ENCODE measurements at places on chromosomes 3 and 15.

GRCh38 chr15:98771541-98771940 is 123.2 kb downstream of the IGF1R start:
- DNase-seq, result peak; percentile 17

DNA sequence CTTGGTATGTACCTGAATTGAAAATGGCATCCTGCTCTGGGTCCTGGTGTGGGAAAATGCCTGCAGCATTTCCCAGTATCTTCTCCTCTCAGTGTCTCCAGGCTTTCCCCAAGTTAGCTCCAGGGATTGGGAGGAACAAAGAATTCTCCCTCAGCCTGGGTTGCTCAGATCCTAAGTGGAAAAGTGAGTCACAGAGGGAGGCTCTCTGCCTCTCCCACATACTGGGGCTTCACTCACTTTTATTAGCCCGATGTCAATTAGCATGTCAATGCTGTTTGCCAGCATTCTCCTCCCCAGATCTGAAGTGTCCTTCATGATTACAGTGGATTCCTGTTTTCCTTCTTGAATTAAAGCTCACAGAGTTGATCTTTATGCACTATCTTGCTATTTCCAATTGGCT is 655.0 kb downstream of the EPHA3 start:
- no peak for DNase-seq

DNA sequence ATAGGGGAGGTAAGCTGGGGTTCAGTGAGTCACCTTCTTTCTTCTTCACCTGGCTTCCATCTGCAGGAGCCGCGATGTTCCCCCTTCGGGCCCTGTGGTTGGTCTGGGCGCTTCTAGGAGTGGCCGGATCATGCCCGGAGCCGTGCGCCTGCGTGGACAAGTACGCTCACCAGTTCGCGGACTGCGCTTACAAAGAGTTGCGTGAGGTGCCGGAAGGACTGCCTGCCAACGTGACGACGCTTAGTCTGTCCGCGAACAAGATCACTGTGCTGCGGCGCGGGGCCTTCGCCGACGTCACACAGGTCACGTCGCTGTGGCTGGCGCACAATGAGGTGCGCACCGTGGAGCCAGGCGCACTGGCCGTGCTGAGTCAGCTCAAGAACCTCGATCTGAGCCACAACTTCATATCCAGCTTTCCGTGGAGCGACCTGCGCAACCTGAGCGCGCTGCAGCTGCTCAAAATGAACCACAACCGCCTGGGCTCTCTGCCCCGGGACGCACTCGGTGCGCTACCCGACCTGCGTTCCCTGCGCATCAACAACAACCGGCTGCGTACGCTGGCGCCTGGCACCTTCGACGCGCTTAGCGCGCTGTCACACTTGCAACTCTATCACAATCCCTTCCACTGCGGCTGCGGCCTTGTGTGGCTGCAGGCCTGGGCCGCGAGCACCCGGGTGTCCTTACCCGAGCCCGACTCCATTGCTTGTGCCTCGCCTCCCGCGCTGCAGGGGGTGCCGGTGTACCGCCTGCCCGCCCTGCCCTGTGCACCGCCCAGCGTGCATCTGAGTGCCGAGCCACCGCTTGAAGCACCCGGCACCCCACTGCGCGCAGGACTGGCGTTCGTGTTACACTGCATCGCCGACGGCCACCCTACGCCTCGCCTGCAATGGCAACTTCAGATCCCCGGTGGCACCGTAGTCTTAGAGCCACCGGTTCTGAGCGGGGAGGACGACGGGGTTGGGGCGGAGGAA is 2.6 kb downstream of the ISLR2 start:
- DNase-seq, result no peak

GRCh38 chr15:27293607-27294006 is 322.6 kb downstream of the GABRG3 start:
- DNase-seq, result no peak

GRCh38 chr3:120460181-120460790 is 9.5 kb upstream of the FSTL1 start:
- no peak for DNase-seq

DNA sequence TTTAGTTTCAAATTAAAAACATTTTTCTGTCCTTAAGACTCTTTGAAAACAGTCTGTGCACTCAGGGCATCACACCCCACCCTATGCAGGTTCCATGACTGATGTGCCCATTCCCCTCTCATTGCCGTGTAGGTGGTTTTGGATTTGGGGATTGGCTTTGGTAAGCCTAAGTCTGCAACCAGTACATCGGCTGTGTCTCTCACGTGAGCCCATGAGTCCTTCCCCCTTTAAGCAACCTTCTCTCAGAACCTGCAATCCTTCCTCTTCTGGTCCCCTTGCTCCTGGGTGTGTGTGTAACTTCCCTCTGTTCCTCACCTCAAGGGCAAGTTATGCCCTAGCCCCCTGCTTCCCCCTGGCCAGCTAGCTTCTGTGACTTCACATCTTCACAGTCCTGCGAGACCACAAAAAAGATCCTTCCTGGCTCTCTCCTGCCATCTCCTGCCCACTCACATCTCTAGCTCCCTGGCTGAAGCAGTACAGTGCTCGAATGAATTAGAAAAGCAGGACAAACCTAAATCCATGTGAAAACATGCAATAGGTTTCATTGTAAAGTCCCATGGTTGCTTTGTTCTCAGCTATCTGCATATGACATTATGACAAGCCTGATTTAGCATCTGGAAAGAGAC is 126.7 kb downstream of the UACA start:
- peak; percentile 47 for DNase-seq

DNA sequence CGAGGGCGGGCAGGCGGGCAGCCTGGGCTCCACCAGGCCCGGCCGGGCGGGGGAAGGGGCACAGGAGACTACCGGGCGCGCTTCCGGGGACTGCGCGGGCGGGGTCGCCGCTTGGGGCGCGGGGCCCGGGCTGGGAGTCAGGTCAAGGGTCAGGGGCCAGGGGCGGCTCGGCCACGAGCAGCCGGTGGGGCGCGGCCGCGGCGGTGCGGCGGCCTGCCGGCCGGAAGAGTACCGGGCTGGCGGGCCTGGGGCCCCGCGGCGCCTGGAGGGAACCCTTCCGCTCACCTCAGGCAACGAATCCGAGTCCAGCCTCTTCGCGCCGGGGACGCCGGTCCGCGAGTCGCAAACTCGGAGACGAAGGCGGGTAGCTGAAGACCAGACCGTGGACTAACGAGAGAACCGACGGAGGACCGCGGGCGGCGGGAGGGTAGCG is 225 bp downstream of the RHOA start:
- no peak for DNase-seq

DNA sequence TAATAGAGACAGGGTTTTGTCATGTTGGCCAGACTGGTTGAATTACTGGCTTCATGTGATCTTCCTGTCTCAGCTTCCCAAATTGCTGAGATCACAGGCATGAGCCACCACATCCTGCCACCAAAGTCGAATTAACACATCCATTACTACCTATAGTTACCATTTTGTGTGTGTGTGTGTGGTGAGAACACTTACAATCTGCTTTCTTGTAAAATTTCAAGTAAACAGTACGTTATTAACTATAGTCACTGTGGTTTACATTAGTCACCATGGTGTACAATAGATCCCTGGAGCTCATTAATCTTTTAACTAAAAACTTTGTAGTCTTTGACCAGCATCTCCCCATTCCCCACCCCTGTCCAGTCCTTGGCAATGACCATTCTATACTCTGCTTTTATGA is 270.0 kb downstream of the NAALADL2 start:
- peak; percentile 1 for DNase-seq

- DNase-seq, result peak; percentile 90
Observed at GRCh38 chr3:40584625-40585189, 59.9 kb downstream of the ZNF621 start.

GRCh38 chr15:70539912-70540530 is 223.3 kb downstream of the UACA start:
- DNase-seq, result no peak

DNA sequence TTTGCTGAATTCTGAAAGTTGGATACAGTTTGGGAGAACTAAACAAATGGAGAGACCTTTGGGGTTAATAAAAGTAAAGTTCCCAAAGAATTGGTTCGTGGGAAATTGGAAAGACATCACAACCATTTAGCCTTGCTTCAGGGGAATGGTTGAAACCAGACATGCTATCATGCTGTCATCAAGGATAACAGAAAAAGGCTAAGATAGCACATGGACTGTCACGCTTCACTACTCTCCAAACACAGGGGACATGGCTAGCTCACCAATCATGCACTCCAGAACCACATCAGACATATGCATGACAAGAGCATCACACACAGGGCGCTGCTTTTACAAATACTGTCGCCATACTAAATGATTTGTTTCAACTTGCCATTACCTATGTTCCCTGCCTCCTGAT is 671.7 kb upstream of the ROBO1 start:
- DNase-seq, result no peak

- no peak for DNase-seq
Observed at GRCh38 chr15:69400850-69401249, 13.3 kb upstream of the KIF23 start.

DNA sequence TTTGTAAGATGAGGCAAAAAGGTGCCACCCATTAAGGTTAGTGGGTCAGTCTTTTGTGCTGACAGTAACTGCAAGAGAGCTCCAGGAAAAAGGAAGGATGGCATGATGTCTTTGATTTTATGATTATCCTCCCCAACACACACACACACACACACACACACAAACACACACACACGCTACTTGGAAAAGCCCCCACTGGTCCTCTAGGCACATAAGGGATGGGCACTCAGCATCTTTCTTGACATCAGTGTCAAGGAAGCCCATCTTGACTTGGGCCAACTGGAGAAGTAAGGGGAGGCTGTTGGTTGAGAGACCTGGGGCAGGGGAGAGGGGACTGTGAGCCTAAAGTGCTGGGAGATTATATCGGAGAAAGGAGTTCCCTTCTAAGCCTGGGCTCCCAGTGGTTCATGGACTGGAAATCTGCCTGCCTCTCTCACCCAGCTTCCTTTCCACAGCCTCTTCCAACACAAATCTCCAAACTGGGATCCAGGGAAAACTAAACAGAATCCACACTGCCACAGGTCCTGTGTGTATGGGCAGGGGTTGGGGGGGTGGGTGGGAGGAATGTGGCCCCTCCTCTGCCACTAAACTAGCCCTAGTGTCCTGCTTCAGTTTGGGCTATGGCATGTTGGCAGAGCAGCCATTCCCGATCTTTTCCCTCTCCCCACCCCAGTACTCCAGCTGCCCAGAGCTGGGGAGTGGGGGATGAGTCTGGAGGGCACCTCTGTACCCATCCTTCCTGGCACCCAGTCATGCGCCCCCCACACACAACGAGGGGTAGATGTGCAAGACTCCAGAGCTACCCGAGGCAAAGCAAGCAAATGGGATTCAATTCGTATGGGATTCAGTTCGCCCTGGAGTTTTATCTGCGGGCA is 1.6 kb downstream of the AMOTL2 start:
- DNase-seq, result no peak

GRCh38 chr3:194243172-194243837 is 107.4 kb downstream of the HES1 start:
- no peak for DNase-seq

- DNase-seq, result no peak
Observed at GRCh38 chr3:164486150-164486549, 592.1 kb downstream of the SI start.

GRCh38 chr3:107308716-107309115 is 68.5 kb upstream of the CCDC54 start:
- no peak for DNase-seq

- peak; percentile 38 for DNase-seq
Observed at GRCh38 chr3:15206662-15207576, 873 bp downstream of the CAPN7 start.

DNA sequence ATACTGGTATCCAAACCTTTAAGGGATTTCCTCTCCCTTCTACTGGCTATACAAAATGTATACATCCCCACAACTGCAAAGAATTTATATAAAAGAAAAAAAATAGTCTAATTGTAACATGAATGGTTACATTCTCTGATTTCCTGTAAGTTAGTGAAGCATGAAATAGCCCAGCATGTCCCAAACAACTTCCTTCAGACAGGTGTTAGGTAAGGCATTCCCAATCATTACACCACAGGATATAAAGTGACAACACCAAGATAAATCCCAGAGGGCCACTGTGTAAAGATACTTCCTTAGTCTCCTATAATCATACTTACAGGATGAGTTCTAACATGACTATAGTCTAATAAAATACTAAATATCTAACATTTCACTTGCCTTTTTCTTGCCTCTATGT is 7.6 kb downstream of the CMTM6 start:
- DNase-seq, result no peak

DNA sequence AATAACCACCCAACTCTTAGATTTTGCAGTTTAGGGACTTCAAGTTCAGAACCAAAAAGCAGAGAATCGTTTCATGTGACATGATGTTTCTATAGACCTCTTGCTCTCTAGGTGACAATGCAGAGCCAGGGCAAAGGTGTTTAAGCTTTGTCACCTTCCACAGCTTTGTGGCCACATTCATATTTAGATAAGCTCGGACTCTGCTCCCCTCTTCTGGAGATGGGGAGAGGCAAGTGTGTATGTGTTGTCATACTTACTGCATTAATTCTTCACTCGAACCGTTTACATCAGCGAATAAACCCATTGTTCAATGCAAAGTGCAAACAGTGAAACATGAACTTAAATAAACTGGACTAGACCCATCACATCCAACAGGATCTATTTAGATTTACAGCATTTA is 33.2 kb downstream of the ST3GAL6 start:
- DNase-seq, result no peak

DNA sequence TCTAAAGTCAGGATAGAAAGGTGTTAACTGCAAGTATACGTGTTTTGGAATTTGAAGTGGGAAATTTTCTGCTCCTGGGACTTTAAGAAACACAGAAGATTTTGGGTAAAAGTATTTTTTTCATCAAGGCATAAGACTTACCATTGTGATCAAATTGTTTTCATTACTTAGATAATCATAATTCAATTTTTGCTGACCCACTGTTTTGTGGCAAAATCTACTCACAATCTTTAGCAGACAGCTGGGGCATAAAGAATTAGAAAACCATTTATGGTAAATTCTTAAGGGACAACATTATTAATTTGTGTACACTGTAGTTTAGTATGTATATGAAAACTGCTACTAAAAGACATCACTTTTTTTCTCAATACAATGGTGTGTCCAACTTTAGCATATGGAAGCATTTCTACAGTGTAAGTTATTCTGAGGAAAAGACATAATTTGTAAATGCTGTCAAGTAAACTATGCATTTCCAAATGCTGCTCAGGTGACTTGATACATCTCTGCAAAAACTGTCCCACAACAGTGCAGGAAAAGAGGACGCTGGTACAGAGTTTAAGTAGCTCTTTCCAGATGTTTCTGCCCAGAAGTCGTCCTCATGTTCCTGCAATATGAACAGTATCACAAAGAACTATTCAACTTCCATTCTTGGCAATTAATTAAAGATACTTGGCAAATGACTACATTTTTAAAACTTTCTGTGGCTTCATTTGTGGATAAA is 52.3 kb downstream of the THSD4 start:
- DNase-seq, result no peak

Measured in cardiac muscle cell (in vitro differentiated cells and primary cell).